ENCODE measurements at places on chromosomes 4 and X.

GRCh38 chrX:20463296-20464075 lies 196.8 kb upstream of the RPS6KA3 start:
- no peak for DNase-seq

DNA sequence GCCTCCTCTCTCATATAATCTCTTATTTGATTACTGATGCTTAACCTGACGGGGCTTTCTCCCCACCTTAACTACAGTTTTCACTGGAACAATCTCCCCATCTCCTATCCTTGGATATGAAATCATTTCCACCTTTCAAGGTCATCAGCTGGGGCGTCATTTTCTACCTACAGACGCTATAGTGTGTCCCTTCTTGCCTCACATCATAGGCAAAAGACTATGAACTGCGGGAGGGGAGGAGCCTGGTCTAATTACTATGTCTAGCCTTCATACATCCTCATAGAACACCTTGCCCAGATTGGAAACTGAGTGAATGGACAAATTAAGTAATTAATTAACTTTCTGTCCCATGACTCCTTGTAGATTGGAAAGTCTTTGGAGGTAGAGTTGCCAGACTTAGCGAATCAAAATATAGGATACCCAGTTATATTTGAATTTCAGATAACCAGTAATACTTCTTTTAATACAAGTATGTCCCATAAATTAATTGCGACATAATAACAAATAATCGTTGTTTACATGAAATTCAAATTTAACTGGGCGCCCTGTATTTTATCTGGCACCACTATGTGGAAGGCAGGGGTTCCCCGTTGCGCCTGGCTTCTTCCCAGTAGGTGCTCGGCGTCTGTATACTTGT lies 752 bp upstream of the ATP6AP2 start:
- no peak for DNase-seq

GRCh38 chrX:100928660-100929613 lies at the start of gene XKRX:
XKRX (minus strand) TSS chrX:100928917; CDS start chrX:100928304, 613 bp downstream.
- DNase-seq = peak; percentile 41

GRCh38 chrX:22742174-22742573 lies 257.6 kb upstream of the DDX53 start:
- no peak for DNase-seq

DNA sequence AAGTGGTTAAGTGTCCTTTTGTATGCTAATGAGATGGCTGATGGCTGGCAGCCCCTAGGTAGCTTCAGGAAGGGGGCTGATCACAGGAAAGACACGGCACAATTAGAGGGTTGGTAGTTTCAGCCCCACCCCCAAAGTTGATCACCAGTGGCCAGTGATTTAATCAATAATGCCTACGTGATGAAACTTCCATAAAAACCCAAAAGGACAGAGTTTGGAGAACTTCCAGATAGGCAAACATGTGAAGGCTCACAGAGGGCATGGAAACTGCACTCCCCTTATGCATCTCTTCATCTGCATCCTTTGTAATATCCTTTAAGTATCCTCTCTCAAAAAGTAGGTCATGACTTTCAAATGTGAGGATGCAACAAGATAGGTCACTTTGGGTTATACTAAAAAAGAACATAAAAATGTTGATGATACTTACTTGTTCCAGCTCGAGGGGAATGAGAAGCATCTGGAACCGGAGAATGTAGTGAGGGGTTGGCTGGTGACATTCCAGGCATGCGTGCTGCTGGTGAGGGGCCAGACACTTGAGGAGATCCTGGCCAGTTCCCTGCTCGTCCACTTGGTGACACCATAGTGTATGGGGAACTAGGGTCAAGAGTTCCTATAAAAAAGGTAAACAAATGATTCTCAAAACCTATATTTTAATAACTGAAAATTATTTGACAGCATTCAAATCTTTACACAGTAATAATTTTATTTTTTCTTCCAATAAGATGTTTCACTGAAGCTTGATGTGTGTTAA lies 16.7 kb upstream of the CXorf38 start:
- DNase-seq = no peak

DNA sequence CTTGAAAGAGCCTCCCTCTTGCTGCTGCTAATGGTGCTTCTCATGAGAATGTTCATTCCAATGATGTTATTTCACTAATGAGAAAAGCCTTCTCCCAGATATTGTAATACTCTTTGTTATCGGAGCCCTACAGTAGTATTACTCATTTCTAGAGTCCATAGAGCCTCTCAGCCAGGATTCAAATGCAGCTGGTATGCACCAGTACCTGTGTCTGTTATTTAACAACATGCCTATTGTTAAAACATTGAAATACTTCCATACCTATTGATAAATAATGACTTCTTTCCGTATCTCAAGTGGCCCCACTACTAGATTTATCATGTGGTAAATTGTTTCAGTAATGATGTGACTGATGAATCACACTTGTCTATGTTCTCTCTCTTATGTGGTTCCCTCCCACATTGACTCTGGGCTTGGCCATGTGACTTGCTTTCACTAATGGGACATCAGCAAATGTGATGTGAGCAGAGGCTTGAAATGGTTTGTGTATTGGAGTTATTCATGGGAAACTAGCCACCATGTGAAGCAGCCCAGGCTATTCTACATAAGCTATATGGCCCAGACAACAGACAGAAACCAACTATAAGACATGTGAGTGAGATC lies 207.6 kb downstream of the THOC2 start:
- no peak for DNase-seq

GRCh38 chr4:4865705-4866123 lies 6.2 kb downstream of the MSX1 start:
- DNase-seq = no peak

- DNase-seq = peak; percentile 27
These were observed 1.9 kb downstream of the UBE2D3 start for GRCh38 chr4:102825261-102826091.

Data from stimulated activated naive CD8-positive, alpha-beta T cell treated with anti-CD3 and anti-CD28 coated beads, Interleukin-15, Interleukin-2, amounts not matched to agents 100 U/mL and 50 U/mL, for 24 hours (primary cell).